ENCODE measurements at places on chromosomes 7 and 10. TPM values are rescaled to one million over a fixed set of nuclear protein-coding genes. Genes with fewer than 3 reads are reported as not detected.

The GRM3 gene
- polyA plus RNA-seq, result not detected

The VENTX gene
- not detected for polyA plus RNA-seq

DNA sequence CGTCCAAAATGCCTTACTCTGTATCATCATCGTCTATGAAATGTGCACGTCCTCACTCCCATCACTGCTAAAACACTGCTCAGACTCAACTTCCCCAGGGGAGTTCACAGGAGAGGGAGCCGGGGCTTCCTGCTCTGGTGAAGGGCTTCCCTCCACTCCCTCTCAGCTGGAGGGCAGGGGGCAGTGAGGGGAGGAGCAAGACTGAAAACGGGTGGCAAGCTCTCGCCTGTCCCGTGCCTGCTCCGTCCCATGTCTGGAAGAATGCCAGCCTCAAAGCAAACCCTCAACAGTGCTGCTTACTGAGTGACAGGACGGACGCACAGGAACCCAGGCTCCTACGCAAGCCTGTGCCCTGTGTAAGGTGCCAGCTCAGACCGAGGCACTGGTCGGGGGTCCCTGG is 25.1 kb downstream of the PRKAG2 start:
- H3K36me3 ChIP-seq, result no peaks in the 10 kb centered on the region
- peaks cover 36% of the 10 kb centered on the region for H3K27me3 ChIP-seq
- H3K4me3 ChIP-seq, result no peak overlapping the region
- DNase-seq, result no peak

DNA sequence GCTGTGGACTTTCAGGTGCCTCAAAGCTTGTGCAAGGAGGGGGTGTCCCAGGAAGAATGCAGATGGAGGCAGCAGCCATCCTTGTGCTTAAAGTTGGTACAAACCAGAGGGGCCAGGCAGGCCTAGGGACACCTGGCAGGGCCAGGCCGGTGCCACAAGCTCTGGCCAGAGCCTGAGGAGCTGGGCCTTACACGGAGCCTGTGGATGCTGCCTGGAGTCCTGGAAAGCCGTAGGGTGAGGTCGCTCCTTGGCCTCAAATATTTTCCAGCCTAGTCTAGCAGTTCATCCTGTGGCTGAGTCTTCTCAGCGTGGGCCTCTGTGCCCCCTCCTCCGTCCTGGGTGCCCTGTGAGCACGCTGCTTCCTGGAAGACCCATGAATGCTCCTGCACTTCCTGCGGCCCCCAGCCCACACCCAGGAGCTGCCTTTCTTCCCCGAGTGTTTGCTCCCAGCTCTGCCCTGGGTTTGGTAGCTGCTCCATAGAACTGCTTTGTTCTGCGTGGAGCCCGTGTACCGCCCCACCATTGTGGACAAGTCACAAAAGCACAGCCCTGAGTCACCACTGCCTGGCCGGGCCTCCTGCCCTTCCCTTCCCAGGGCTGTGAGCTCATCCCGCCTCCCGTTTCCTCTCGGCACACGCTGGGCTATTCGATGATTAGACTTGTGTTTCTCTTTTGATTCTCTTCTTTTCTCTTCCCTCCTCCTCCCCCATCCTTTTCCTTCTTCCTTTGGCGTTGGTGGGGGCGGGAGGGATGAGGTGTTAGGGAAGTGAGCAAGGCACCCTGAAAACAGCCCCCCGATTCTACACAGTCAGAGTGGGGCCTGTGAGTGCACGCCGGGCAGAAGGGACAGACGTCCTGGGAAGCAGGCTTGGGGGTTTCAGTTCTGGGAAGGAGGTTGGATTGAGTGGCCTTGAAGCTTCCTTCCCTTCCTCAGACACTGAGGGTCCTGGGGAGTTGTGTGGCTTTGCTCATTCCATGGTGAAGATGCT is 73.2 kb upstream of the SHH start:
- no peak for DNase-seq
- no peaks in the 10 kb centered on the region for H3K36me3 ChIP-seq
- H3K4me3 ChIP-seq, result 0 out of 2 replicates have a peak overlapping the region, but pooled peaks have one; percentile 12

- no peaks in the 10 kb centered on the region for H3K27me3 ChIP-seq
- H3K36me3 ChIP-seq, result no peaks in the 10 kb centered on the region
- DNase-seq, result no peak
- H3K4me3 ChIP-seq, result no peak overlapping the region
- no peak overlapping the region for H3K27ac ChIP-seq
Observed at GRCh38 chr10:117462816-117463544, 79.6 kb upstream of the EMX2 start.

- peaks cover 34% of the 10 kb centered on the region for H3K36me3 ChIP-seq
- no peak overlapping the region for H3K27ac ChIP-seq
- no peaks in the 10 kb centered on the region for H3K27me3 ChIP-seq
- peak; percentile 98 for DNase-seq
- peaks cover 5% of the 10 kb centered on the region for H3K4me1 ChIP-seq
Observed at GRCh38 chr7:6637544-6638229, 569 bp downstream of the ZNF316 start.

Measured in SK-N-SH (cell line).